ENCODE measurements at places on chromosomes 1 and 21. TPM values are rescaled to one million over a fixed set of nuclear protein-coding genes. Genes with fewer than 3 reads are reported as not detected.

Gene DOP1B
- 5.1 TPM for polyA plus RNA-seq

Gene CPLANE2
- 3.0 TPM for polyA plus RNA-seq

Gene PLEKHA6
- 3.0 TPM for polyA plus RNA-seq

Gene KPRP
- not detected for polyA plus RNA-seq

Gene SELENBP1
- polyA plus RNA-seq = 11.0 TPM

Gene AIDA
- polyA plus RNA-seq = 72.0 TPM

Gene OXCT2
- 2.4 TPM for polyA plus RNA-seq

Gene CCT8
- polyA plus RNA-seq = 210 TPM

Gene CLCA4
- polyA plus RNA-seq = 0.24 TPM

Gene MED8
- polyA plus RNA-seq = 26.2 TPM

Gene SLC1A7
- polyA plus RNA-seq = 0.30 TPM

Gene TNFRSF1B
- polyA plus RNA-seq = 11.7 TPM

Gene KRTAP7-1
- polyA plus RNA-seq = not detected

Gene FGR
- 6.0 TPM for polyA plus RNA-seq

Gene RUNX3
- polyA plus RNA-seq = 0.94 TPM

Gene GBP7
- 2.0 TPM for polyA plus RNA-seq

Gene GLMN
- 24.8 TPM for polyA plus RNA-seq

Gene SLC26A9
- polyA plus RNA-seq = not detected

Gene CLCA2
- polyA plus RNA-seq = 0.16 TPM

Gene PPIAL4G
- not detected for polyA plus RNA-seq

Gene PDZK1
- polyA plus RNA-seq = 3.4 TPM

Gene SPRR2E
- polyA plus RNA-seq = 0.54 TPM

Gene CYP2J2
- polyA plus RNA-seq = 0.32 TPM

Gene AGTRAP
- 23.4 TPM for polyA plus RNA-seq

Gene DNASE2B
- 0.31 TPM for polyA plus RNA-seq

Gene OR2T33
- polyA plus RNA-seq = not detected

Gene TNFRSF8
- polyA plus RNA-seq = 0.40 TPM

Gene USH2A
- polyA plus RNA-seq = 0.16 TPM

Gene MAST2
- polyA plus RNA-seq = 35.6 TPM

Gene IRF6
- 5.4 TPM for polyA plus RNA-seq

Gene CACNA1E
- 1.3 TPM for polyA plus RNA-seq

Gene GPR52
- 0.24 TPM for polyA plus RNA-seq

Gene SMIM1
- 0.35 TPM for polyA plus RNA-seq

Gene KMO
- 0.47 TPM for polyA plus RNA-seq

Gene CAMSAP2
- 35.6 TPM for polyA plus RNA-seq

Gene UQCRH
- 256 TPM for polyA plus RNA-seq

Gene FOXO6
- 0.51 TPM for polyA plus RNA-seq

Gene SPRR4
- not detected for polyA plus RNA-seq

Gene KRTAP21-2
- not detected for polyA plus RNA-seq

Gene IFI44L
- polyA plus RNA-seq = 20.6 TPM

Gene OLFML2B
- polyA plus RNA-seq = 5.5 TPM

Gene CD1E
- not detected for polyA plus RNA-seq

Gene FBXO2
- 6.3 TPM for polyA plus RNA-seq

Gene CTH
- 3.2 TPM for polyA plus RNA-seq

Gene KIF14
- 0.07 TPM for polyA plus RNA-seq

Gene ICOSLG
- polyA plus RNA-seq = 1.4 TPM

Gene GPA33
- polyA plus RNA-seq = 0.16 TPM

Gene GRHL3
- 0.10 TPM for polyA plus RNA-seq

Gene FAM177B
- polyA plus RNA-seq = 1.1 TPM

Gene RPTN
- not detected for polyA plus RNA-seq

Gene SLC6A9
- polyA plus RNA-seq = 11.8 TPM

Gene CCDC28B
- 3.4 TPM for polyA plus RNA-seq

Gene SRSF11
- 154 TPM for polyA plus RNA-seq

Gene OPRD1
- 0.26 TPM for polyA plus RNA-seq

Gene TSSK3
- 1.2 TPM for polyA plus RNA-seq
